Suprapubic skin (tissue), 4 donors: ENCODE measurements at places on chromosomes 11 and 22.

DNA sequence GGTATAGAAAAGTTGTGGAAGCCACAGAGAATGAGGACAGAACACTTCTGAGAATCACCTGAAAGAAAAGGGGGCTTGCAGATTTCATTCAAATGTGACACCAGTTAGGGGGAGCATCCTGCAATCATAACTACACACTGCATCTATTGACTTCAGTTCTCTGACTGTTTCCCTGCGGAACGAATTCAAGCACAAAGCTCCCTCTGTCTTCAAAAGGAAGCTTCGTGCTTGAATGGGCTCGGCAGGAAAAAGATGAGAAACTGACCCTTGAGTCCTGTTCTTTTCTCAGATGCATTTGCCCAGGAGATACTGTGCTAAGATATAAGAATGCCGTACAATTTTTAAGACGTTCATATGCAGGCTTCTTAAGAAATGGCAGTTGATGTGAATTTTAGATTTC lies 2000.4 kb upstream of the RAG2 start:
- no peak for DNase-seq

- no peak for DNase-seq
These were observed 47.9 kb upstream of the TIMP3 start for GRCh38 chr22:32753591-32753990.

DNA sequence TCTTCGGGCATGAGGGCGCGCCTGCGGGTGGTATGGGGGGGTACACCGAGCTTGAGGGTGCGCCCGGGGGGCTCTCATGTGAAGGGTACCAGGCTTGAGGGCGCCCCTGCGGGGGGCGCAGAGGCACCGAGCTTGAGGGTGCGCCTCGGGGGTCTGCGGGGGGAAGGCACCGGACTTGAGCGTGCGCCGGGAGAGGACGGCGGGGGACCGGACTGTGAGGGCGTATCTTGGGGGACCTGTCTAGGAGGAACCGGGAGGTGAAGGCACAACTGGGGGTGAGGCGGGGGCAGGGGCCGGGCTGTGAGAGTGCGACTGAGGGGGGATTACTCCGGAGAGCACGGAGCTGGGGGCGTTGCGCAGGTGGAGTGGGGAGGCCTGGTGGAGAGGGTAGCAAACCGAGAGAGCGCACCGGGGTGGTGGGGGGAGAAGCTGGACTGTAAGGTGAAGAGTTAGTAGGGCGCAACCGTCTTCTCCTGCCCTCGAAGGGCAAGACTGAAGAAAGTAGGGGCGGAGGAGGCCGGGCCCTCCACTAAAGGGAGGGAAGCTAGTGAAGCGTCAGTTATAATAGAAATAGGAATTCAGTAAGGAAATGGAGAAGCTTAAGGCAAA lies 1.1 kb upstream of the DDX6 start:
- DNase-seq, result peak; percentile 85

- DNase-seq, result no peak
These were observed 124.3 kb upstream of the TTC12 start for GRCh38 chr11:113189909-113190667.
